Mucosa of gallbladder (tissue), 1 donor: ENCODE measurements at places on chromosomes 2 and 18. TPM values are rescaled to one million over a fixed set of nuclear protein-coding genes. Genes with fewer than 3 reads are reported as not detected.

The SERPINB10 gene
- not detected for total RNA-seq

The TMEM169 gene
- 7.3 TPM for total RNA-seq

The UPP2 gene
- total RNA-seq: not detected

The LIMS2 gene
- 104 TPM for total RNA-seq

The CGREF1 gene
- 1.1 TPM for total RNA-seq

The TP53I3 gene
- total RNA-seq: 35.2 TPM

The SLC23A3 gene
- 4.7 TPM for total RNA-seq

The HOXD13 gene
- total RNA-seq: not detected

The ANKRD23 gene
- 6.9 TPM for total RNA-seq

The LPIN2 gene
- 190 TPM for total RNA-seq

The VAMP5 gene
- total RNA-seq: 48.8 TPM

The FEV gene
- total RNA-seq: not detected
